ENCODE measurements at places on chromosomes 16 and 17.

GRCh38 chr17:50033316-50033715 lies 22.6 kb upstream of the ITGA3 start:
- DNase-seq, result peak; percentile 66

- no peak for DNase-seq
Measured at GRCh38 chr16:84155771-84156170, 10.7 kb downstream of the DNAAF1 start.

- peak; percentile 47 for DNase-seq
Measured at GRCh38 chr16:50611332-50611934, 63.2 kb downstream of the NKD1 start.

GRCh38 chr17:80821546-80821945 lies 170.1 kb upstream of the CHMP6 start:
- no peak for DNase-seq

- DNase-seq, result peak; percentile 5
Measured at GRCh38 chr16:82824408-82824807, 197.6 kb downstream of the CDH13 start.

DNA sequence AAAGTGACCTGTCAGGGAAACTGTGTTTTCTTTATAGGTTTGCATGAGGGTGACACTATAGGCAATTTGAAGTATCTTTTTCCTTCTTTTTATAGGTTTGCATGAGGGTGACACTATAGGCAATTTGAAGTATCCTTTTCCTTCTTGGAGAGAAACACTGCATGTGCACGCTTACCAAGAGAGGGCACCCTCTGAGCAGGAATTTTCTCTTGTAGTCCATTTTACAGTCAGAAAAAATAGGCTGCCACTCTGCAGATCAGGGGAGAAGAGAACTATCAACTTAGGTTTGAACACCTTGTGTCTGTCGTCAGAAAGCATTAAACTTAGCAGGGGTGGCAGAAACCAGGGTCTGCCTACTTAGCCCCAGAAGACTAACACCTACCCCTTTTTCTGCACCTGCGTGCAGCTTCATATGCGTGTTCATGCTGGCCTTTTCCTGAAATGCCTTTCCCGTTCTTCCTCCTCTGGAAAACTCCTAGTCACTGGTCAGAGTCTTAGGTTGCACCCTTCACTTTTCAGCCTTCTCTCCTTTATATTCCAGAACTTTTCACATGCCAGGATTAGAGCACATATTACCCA lies 16.4 kb upstream of the SMIM36 start:
- peak; percentile 68 for DNase-seq

GRCh38 chr16:4140652-4141051 lies 24.4 kb upstream of the ADCY9 start:
- peak; percentile 66 for DNase-seq

- DNase-seq, result no peak
Measured at GRCh38 chr17:40025991-40026815, 11.0 kb downstream of the CSF3 start.

- no peak for DNase-seq
Measured at GRCh38 chr16:67779256-67780014, 26.9 kb downstream of the RANBP10 start.

- peak; percentile 90 for DNase-seq
Measured at GRCh38 chr17:21353326-21354010, 22.7 kb upstream of the KCNJ12 start.

DNA sequence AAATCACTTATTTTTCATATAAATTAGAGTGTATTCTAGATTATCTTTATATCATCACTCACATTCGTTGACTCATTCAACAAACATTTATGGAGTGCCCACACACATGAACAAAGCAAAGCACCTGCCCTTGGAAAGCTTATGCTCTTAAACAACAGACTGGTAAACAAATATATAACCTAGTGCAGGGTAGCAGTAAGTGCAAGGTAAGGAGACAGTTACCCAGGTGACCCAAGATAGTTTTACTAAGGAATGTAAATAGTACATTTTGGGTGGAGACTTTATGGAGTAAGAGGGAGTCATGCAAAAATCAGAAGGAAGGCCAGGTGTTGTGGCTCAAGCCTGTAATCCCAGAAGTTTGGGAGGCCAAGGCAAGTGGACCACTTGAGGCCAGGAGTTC lies 40.4 kb upstream of the HELZ start:
- DNase-seq, result no peak

- no peak for DNase-seq
Measured at GRCh38 chr17:82846061-82846691, 6.4 kb upstream of the ZNF750 start.

GRCh38 chr17:17890773-17891759 lies 54.3 kb upstream of the SREBF1 start:
- peak; percentile 72 for DNase-seq

DNA sequence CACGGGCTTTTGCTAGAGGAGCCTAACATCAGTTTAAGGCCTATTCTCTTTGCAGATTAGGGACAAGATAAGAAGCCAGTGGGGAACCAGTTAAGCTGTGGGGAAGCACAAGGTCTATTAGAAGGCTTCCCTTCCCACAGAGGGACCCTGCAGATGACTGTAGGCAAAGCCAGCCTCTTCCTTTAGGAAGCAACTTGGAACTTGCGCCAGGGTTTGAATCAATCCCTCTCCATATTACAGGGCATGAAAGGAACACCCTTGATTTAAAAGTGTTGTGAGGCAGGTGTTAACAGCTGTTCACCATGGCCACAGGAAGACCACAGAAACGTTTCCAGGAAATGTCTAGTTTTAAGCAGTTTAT lies 77.3 kb downstream of the RPTOR start:
- no peak for DNase-seq

DNA sequence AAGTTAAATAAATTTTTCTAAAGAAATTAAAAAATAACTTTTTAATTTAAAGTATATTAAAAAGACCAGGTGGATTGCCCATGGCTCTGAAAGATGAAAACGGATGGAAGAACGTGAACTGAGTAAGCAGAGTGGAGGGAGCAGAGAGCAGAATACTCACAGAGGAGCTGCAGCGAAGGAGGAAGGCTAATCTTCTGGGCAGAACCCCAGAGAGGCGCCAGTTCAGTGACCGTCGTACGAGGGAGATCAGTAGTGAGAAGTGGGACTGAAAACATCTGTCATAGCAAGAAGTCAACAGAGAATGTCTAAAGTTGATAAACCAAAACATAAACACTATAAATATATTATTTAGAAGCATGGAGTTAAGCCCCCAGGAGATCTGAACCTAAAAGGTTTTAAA lies 34.9 kb downstream of the UBE2G1 start:
- DNase-seq, result no peak

GRCh38 chr17:82034371-82035011 lies 3.0 kb downstream of the DCXR start:
- no peak for DNase-seq

DNA sequence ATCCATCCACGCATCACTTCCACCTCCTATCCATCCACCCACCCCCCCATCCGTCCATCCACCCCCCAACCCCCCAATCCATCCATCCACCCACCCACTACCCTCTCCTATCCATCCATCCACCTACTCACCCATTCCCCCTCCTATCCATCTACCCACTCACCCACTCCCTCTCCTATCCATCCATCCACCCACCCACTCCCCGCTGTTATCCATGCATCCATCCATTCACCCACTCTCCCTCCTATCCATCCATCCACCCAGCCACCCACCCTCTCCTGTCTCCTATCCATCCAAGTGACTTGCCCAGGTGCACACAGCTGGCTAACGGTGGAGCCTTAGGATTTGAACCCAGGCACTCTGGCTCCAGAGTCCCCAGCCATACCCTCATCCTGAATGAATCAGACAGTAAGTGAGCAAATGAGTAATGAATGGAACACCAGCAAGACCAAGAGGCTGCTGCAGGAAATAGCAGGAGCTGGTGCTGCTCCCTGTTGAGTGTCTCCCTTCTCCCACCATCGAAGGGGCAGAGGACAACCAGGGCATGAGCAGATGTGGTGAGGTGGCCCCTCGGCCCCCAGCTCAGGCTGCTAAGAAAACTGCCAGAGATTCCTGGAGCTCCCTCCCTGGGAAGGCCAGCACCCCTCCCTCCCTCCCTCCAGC lies 62.5 kb downstream of the LITAF start:
- no peak for DNase-seq

- peak; percentile 29 for DNase-seq
Measured at GRCh38 chr17:49676276-49676868, 1.5 kb downstream of the SPOP start.

GRCh38 chr17:17175917-17176316 lies 30.2 kb downstream of the PLD6 start:
- DNase-seq, result no peak

DNA sequence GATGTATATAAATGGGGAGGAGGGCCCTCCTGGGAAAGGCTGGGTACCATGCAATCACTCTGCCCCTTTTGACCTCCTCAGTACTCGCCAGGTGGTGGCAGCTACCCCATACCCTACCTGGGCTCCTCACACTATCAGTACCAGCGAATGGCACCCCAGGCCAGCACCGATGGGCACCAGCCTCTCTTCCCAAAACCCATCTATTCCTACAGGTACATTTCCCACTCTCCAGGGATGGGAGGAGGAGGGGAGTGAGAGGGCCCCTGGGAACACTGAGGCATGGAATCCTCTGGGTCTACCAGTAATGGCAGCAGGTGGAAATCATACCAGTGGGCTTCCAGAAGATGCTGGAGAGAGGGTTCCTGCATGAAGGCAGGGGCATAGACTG lies 22.9 kb downstream of the FOXN1 start:
- DNase-seq, result no peak

- no peak for DNase-seq
Measured at GRCh38 chr17:21190078-21190477, 23.9 kb downstream of the TMEM11 start.

DNA sequence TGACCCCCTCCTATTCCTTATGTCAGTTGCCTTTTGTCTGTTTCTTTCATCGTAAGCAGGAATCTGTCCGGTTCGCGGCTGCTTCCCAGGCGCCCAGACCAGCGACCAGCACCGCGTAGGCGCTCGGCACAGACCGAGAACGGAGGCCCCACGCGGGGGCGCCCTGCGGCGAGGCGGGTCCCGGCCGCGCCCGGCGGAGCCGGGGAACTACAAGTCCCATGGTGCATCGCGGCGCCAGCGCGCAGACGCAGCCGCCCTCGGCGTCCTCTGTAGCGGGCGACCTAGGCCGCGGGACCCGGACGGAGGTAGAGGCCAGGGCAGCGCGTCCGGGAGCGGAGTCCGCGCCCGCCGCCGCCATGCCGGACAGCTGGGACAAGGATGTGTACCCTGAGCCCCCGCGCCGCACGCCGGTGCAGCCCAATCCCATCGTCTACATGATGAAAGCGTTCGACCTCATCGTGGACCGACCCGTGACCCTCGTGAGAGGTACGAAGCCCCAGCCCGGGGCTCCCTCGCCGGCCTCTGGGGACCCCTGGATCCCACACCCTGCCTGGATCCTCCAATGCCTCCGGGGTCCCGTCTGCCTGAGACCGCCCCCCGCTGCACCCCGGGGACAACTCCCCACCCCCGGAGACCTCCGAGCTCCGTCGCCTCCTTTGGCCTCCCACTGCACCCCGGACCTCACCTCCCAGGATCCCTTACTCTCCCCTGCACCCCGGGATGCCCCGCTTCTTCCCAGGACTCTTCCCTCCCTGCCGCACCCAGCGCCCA lies at the start of gene NDUFB10:
NDUFB10 (plus strand) TSS at position 270 of the 771 bp plus-strand sequence; CDS start at position 357, 87 bp downstream.
- DNase-seq, result peak; percentile 86

GRCh38 chr17:74524653-74525464 lies 6.4 kb downstream of the CD300LB start:
- DNase-seq, result no peak

DNA sequence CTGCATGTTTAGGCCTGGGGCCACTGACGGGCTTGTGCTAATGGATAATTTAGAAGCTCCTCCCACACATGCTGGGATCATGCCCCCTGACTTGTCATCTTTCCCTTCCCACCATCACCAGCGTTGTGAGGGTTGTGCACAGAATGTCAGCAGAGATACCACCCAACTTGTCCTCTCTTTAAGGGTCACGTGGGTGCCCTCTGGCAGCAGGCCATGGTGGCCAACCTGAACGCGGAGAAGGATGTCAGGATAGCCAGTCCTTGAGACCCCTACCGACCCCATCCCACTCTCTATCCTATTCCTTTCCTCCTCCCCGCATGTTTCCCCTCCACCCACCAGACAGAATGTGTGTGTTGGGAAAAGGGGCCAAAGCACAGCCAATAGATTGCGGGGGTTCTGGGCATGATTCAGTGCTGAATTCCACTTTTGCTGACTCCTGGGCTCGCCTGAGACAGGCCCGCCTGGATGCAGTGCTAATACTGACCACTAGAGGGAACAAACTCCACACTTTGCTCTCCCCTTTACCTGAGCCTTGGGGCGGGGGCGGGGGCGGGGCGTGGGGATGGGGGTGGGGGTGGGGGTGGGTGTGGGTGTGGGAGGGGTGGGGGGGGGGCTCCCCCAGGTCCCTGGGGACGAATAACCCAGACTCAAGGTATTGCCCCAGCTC lies at the start of gene GH2:
GH2 (minus strand) TSS at position 10 of the 667 bp plus-strand sequence. CDS start 143 bp downstream, outside the sequence.
- DNase-seq, result peak; percentile 55

DNA sequence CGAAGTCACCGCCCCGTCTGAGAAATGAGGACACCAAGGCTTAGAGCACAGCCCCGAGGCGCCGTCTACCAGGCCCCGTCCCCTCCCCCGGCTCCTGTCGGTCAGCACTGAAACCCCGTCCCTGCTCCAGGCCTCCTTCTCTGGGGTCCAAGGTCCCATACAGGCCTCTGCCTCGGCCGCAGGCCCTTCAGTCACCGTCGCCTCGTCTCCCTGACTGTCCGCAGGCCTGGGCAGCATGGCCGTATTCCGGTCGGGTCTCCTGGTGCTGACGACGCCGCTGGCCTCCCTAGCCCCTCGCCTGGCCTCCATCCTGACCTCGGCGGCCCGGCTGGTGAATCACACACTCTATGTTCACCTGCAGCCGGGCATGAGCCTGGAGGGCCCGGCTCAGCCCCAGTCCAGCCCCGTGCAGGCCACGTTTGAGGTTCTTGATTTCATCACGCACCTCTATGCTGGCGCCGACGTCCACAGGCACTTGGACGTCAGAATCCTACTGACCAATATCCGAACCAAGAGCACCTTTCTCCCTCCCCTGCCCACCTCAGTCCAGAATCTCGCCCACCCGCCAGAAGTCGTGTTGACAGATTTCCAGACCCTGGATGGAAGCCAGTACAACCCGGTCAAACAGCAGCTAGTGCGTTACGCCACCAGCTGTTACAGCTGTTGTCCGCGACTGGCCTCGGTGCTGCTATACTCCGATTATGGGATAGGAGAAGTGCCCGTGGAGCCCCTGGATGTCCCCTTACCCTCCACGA lies 617 bp downstream of the COASY start:
- DNase-seq, result peak; percentile 42

- no peak for DNase-seq
Measured at GRCh38 chr16:69195369-69196029, 8.5 kb downstream of the SNTB2 start.

DNA sequence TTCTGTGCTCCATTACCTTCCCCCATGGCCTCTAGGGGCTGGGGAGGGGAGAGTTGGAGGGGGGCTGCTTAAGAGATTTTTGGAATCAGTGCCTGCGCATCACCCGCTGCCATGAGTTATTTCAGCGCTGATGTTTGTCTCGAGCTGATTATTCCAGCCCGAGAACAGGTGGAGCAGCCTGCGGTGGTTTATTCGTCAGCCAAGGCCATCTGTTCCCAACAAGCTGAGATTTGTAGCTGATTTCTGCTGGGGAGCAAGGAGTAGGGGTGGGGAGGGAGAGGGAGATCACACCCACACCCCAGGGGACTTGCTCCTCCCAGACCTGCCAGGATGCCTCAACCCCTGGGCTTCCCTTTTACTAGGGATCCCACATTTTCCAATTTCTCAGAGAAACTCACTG lies 23.1 kb downstream of the PIPOX start:
- no peak for DNase-seq

GRCh38 chr16:53428681-53429080 lies 5.6 kb upstream of the RBL2 start:
- peak; percentile 60 for DNase-seq
